ENCODE measurements at places on chromosomes 7 and 10.

DNA sequence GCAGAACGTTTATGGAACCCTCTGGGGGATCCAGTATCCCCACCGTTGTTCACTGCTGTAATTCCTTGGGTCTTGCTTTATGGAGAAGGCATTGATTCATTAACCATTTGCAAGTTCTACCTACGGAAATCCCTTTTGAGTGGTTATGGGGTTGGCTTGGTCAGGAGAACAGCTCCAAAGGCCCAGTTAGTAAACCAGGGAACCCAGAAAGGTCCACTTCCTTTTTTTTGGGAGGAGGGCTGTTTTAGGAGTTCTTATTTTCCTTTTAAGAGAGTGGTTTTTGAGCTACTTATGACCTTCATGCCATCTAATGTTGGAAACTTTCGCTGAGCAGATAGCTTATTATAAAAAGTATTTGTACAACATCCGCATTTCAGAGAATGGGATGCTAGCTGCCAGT lies 1.3 kb downstream of the POR start:
- no peak for DNase-seq

DNA sequence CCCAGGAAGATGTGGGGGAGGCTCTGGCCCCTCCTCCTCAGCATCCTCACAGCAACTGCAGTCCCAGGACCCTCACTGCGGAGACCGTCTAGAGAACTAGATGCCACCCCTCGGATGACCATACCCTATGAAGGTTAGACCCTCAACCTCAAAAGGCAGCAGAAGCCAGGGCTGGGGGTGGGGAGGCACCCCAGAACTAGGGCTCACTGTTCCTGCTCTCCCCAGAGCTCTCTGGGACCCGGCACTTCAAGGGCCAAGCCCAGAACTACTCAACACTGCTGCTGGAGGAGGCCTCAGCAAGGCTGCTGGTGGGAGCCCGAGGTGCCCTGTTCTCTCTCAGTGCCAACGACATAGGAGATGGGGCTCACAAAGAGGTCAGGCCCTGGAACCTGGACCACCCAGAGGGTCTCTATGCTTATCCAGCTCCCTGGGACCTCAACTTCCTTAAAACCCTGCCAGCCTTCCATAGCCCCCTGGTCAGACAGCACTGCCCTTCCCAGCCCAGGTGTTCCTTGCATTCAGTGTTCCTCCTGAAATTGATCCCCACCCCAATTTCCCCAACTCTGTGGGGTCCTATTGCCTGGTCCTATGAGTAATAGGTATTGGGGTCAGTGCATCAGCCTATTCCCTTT lies 3.7 kb downstream of the SEMA4G start:
- DNase-seq, result no peak

GRCh38 chr10:14360961-14361360 lies 30.2 kb upstream of the FRMD4A start:
- DNase-seq, result no peak

GRCh38 chr7:27083646-27084045 lies 12.2 kb downstream of the HOXA1 start:
- DNase-seq, result no peak

DNA sequence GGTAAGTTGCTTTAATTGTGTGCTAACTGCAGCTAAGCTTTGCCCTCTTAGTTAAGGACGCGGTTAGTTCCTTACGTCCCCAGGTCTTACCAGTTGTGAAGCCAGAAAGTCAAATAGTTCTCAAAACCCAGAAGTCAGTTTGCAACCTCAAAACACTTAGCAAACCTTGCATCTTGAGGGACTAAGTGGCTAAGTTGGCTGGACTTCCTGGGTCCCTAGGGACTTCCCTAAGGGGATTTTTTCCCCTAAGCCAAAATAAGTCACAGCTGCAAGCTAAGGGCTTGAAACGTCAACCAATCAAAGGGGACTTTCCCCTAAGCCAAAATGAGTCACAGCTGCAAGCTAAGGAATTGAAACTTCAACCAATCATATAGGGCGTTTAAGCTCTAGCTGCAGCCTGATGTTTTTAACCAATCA lies 36.2 kb upstream of the HECW1 start:
- DNase-seq, result no peak

GRCh38 chr7:39967406-39968161 lies 17.5 kb downstream of the CDK13 start:
- DNase-seq, result no peak

- no peak for DNase-seq
Measured at GRCh38 chr7:2468227-2468626, 8.0 kb downstream of the GRIFIN start.

DNA sequence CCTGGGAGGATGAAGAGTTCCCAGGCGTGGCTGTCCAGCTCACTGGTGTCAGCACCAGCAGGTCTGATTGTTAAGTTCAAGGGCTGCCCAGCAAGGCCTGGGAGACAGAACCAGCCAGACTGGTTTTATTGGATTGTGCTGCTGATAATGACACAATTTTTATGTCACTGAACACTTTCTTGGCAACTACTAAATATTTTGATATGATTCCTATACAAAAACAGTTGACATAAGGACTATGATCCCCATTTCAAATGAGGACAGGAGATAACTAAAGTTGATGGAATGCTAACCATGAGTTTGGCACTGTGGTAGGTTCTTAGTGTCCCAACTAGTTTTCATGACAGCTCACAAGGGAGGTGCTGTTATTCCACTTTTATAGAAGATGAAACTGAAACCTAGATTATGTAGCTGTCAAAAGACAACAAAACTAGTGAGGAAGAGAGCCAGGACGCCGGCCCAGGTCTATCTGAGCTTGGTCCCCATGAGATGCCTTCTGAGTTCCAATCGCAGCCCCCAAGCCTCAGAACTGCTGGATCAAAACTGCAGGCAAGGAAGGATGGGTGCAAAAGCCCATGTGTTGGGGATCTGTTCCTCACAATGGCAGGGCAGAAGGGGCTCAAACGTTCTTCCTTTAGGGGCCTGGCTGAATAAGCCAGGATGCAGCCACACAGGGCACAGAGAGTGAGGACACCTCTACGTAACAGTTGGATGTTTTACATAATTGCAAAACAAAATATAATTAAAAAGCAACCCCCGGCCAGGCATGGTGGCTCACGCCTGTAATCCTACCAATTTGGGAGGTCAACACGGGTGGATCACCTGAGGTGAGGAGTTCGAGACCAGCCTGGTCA lies 52.8 kb downstream of the COBL start:
- no peak for DNase-seq

- no peak for DNase-seq
Measured at GRCh38 chr7:55081472-55082227, 62.8 kb downstream of the EGFR start.

GRCh38 chr7:92260248-92260781 lies 14.5 kb downstream of the ANKIB1 start:
- DNase-seq, result no peak

GRCh38 chr10:76327441-76327840 lies 896.0 kb downstream of the LRMDA start:
- no peak for DNase-seq

DNA sequence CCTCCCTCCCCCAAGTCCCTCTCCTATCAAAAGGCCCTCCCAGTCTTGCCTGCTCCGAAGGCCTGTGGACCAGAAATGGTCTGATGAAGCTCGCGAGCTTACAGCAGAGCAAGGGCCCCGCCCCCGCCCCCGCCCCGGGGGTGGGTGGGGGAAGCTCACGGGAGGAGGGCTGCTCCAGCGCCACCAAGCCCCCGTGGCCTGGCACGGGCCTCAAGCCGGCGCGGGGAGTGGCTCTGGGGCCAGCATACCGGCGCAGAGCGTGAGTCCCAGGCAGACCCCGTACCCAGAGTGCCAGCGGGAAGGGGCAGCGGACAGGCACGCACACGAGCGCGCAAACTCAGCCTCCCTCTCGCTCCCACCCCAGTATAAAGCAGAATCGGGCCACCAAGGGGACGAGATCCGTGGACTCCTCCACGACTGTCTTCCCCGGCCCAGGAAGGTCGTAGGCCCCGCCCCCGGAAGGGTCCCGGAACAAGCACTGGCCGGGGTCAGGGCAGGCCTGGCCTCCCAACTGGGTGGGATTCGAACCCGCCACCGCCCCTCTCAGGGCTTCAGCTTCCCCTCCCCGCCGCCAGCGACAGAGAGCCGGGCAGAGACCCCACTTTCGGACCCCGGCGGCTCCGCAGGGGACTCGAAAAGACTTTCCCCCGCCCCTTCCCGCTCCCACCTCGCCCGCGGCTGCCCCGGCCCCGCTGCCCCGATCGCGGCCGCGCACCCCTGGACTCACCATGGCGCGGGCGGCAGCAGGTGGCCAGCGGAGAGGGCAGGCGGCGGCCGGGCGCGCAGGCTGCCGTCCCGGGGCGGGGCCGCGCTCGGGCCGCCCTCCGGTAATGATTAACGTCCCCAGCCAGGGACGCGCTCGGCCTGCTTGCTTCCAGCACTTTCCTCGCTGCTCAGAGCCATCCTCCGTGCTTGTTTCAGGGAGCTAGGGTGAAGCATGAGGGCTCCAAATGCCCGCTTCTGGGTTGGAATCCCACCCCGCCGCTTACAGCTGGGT lies at the start of gene PCBD1:
Gene PCBD1, minus strand, starts transcription at position 762 of the 997 bp plus-strand sequence. Its CDS starts 32 bp downstream, at position 730.
- DNase-seq, result peak; percentile 57

- DNase-seq, result no peak
Measured at GRCh38 chr7:31882187-31882586, 188.0 kb downstream of the PDE1C start.

- DNase-seq, result peak; percentile 78
Measured at GRCh38 chr7:30028216-30028748, at the start of gene PLEKHA8. TSS of gene PLEKHA8 (plus strand) at chr7:30028412. CDS start at chr7:30028763, 351 bp downstream.

DNA sequence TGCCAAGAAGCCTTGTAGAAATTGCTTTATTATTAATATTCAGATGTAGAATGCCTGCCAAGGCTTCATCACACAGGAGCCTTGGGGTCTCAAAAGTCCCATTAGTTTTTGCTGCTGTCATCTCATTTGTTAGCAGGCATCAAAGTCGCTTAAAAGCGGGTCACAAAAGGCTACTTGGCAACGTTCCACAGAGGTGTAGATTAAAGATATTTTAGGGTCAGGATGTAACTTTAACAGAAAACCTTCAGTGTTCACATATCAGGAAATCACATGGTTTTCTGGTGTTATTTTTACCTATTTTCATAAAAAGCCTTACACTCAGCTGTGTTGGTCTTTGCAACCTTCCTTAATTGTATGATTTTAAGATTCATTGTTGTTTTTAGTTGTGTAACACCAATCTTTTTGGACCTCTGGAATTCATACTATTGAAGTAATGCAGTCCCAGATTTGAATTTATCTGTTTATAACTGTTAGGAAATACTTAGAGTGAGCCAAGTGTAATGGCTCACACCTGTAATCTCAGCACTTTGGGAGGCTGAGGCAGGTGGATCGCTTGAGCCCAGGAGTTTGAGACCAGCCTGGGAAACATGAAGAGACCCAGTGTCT lies 65.3 kb downstream of the TET1 start:
- no peak for DNase-seq

GRCh38 chr7:92061154-92061553 lies 73.1 kb downstream of the CYP51A1 start:
- no peak for DNase-seq

- no peak for DNase-seq
Measured at GRCh38 chr10:99628923-99629624, 8.8 kb upstream of the SLC25A28 start.

- DNase-seq, result no peak
Measured at GRCh38 chr10:117610321-117610720, 67.8 kb downstream of the EMX2 start.

GRCh38 chr7:18133921-18134320 lies 106.3 kb upstream of the PRPS1L1 start:
- no peak for DNase-seq

DNA sequence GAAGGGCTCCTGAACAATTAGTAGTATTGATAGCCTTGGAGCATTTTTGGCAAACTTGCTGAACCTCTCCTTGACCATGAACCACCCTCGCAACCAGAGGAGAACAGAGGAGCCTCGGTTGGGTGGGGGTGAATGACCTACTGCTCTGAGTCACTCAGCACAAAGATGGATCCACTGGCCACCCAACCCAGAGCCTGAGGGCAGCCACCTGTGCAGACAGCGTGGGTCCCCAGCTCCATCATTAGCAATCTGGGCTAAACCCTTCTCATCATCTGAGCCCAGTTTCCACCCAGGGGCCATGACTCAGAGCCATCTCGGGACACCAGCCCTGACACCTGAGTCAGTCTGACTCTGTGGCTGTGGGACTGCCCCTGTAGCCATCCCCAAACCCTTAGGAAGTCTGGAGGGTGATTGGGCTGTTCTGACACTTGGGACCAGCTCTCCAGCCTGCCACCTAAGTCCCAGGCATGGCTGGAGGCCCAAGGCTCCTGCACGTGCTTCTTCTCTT lies 171.8 kb upstream of the GPR26 start:
- no peak for DNase-seq

GRCh38 chr7:156857757-156858156 lies 35.2 kb downstream of the LMBR1 start:
- no peak for DNase-seq

- DNase-seq, result no peak
Measured at GRCh38 chr10:29420744-29421143, 131.9 kb downstream of the LYZL1 start.

DNA sequence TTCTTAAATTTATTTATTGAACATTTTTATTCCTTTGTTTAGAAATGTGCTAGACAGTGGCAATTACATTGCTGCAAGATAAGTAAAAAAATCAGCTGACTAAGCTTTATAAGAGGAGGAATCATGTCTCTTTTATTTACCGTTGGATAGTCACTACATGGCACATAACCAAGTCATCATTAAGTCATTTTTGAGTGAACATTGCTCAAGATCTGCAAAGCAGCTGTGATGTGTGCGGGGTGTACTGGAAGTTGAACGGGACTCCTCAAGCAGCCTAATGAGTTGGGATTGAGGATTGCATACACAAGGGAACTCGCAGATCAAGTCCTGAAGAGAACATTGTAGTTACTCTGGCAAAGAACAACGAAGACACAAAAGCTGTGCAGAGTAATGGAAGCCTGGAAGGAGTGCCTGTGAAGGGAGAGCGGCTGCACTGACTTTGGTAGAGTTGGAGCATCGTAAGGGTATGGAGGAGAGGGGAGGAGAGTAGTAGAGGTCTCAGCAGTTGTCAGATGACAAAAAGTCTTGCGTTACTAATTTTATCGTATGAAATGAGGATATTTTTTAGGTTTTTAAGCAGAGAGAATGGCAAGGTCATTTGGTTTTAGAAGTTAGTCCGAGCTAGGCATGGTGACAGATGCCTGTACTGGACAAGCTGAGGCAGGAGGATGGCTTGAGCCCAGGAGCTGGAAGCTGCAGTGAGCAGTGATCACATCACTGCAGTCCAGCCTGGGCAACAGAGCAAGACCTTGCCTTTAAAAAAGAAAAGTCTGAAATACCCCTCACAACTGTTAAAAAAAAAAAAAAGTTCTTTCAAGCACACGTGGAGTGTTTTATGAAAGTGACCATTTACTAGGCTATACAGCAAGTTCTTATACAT lies 95.1 kb downstream of the BMPR1A start:
- no peak for DNase-seq

Data from effector memory CD4-positive, alpha-beta T cell (primary cell).